ENCODE measurements at places on chromosomes 5 and 9. TPM values are rescaled to one million over a fixed set of nuclear protein-coding genes. Genes with fewer than 3 reads are reported as not detected.

The MSX2 gene
- total RNA-seq: 1.4 TPM

- DNase-seq: no peak
Observed at GRCh38 chr9:119053070-119053469, 316.2 kb downstream of the BRINP1 start.

DNA sequence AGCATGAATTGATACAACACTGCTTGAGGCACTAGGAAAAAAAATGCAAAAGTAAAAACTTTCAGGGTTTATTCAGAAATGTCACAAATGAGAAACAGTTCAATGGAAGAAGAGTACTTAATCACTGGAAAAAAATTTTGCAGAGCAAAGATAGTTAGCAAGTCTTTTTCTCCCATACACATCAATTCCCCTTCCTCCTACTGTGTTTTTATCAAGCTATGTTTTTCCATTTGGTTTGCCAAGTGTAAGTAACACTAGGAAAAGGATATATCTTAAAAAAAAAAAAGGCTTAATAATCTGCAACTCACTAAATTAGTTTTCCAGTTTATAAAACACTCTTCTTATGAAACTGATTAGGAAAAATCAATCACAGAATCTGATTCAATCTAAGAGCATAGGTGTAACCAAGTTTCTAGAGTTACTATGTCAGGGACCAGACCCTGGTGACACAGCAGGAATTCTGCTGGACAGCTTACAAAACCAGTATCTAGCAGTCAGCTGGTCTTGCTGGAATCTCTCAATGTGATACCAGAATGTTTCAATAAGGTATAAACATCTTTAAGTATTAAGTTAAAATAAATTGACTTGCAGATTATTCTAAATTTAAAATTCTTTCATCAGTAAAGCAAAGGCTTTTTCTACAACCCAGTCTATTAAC, 34.7 kb downstream of the RNF145 start:
- no peak for DNase-seq

GRCh38 chr5:175517824-175518450, 39.6 kb downstream of the SFXN1 start:
- peak; percentile 41 for DNase-seq

The C9orf50 gene
- not detected for total RNA-seq

DNA sequence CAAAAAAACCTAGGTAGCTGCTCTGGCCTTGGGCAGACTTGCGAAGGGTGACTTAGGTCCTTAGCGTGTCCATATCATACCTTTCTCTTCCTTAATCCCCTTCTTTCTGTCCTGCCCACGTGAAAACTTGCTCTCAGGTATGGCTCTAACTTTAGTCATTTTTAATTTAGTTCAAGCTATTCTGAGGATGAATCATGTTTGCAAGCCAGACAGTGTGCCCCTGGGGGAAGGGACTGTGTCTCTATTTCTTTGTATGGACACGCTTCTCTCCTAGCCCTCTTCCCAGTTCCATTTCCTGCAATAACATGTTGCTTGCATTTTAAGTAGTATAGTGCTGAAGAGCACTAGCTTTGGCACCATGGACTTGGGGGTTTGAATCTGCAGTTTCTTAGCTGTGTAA, 120.6 kb downstream of the PTTG1 start:
- DNase-seq: no peak

- DNase-seq: no peak
Observed at GRCh38 chr5:150486402-150487198, 21.3 kb upstream of the NDST1 start.
